ENCODE measurements at places on chromosomes 12 and 14.
A peak's percentile ranks its signal among the peaks of the same experiment; 100 is the strongest.

DNA sequence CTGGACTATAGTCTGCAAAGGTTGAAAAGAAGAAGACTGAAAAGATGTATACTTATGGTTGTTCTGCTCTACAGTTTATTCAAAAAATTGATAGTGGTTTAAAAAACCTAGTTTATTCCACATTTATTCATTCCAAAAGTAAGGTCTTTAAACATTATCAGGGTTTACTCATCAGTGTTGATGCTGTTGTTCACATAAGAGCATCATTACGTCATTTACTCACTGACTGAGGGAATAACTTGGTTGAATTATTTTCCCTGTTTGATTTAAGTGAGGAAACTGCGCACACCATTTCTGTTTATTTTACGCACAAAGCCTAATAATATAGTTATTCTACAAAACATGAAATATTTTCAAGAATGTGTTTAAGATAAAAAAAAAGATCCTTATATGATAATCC is 303.1 kb upstream of the PRKD1 start:
- no peak for DNase-seq

DNA sequence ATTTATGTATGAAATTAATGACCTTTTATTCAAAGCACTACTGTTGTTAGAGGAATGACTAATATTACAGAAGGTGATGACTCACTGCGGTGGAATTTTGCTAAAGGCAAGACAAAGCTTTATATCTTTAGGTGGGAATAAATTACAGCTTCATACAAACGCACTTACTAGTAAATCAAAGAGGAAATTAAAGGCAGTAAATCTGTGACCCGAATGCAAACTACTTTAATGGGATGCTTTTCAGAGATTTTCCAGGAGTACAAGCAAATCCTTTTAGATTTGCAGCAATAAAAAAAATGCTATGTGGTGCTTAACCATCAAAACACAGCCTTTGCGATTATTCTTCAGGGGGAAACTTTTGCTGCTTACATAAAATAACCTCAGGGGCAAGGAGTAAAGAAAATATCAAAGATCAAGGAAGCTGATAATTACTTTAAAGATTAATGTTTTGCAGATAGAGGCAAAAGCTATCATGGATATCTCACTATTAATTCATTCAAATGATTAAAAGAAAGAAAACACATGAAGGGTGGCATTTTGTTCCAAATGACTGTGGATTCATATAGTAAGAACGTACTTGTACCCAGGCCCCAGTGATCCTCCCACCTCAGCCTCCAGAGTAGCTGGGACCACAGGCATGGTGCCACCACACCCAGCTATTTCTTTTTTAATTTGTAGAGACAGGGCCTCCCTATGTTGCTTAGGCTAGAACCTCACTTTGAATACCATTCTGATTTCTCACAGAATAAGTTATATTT is 98.9 kb downstream of the DENND5B start:
- peak; percentile 41 for DNase-seq

DNA sequence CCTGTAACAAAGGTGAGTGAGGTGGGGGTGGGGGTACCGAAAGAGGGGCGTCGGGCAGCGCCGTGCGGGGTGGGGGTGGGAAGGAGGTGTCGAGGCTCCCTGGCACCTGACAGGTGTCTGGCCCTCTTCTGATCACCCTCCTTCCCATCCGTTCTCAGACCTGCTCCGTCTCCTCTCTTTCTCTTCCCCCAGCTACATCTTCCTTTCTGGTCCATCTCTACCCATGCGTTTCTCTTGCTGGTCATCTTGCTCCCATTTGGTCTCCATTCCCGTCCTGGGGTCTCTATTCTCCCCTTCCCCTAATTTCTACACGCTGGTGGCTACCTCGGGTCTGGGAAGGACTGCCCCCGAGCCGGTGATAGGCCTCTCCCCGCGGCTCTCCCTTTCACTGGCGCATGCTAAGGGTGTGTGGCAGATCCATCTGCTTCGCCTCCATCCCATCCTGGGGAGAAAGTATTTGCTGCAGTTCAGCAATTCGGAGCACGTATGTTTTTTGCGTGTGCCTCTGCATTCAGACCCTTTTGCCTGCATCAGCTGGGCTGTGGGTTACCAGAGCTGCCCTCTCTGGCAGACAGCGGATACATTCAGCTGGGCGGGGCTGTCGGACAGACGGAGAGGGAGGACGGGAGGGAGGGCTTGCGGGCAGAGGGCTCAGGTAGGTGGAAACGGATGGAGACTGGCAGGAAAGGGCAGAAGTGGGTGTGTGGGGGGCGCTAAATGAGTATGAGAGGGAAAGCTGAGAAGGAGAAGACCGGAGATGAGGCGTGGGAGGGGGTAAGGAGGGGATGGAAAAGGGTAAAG is 730 bp downstream of the CLSTN3 start:
- DNase-seq = peak; percentile 70

- peak; percentile 74 for DNase-seq
Observed at GRCh38 chr12:29241821-29242591, 92.9 kb downstream of the FAR2 start.

- DNase-seq = no peak
Observed at GRCh38 chr12:92331383-92331782, 185.7 kb upstream of the BTG1 start.

DNA sequence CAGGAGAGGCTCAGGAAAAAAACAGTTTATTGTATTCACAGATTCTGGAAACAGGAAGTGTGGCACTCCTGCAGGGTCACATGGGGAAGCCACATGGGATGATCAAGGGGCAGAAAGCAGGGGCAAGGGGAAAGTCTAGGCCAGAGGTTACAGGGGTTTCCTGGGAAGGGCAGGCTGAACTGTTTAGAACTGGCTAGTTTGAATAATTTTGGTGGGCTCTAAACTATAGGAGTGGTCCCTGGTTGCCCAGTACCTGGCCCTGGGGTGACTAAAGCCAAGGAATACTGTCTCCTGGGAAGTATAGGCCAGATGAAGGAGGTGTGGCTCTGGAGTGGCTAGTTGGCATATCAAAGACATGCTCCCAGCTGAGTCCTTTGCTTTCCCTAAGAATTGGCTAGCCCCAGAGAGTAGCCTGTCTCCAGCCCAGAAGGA is 169.2 kb downstream of the SLC41A2 start:
- no peak for DNase-seq

GRCh38 chr14:65750906-65751305 is 338.4 kb downstream of the FUT8 start:
- DNase-seq = no peak

- DNase-seq = no peak
Observed at GRCh38 chr12:100391856-100392255, 35.0 kb downstream of the SLC17A8 start.

DNA sequence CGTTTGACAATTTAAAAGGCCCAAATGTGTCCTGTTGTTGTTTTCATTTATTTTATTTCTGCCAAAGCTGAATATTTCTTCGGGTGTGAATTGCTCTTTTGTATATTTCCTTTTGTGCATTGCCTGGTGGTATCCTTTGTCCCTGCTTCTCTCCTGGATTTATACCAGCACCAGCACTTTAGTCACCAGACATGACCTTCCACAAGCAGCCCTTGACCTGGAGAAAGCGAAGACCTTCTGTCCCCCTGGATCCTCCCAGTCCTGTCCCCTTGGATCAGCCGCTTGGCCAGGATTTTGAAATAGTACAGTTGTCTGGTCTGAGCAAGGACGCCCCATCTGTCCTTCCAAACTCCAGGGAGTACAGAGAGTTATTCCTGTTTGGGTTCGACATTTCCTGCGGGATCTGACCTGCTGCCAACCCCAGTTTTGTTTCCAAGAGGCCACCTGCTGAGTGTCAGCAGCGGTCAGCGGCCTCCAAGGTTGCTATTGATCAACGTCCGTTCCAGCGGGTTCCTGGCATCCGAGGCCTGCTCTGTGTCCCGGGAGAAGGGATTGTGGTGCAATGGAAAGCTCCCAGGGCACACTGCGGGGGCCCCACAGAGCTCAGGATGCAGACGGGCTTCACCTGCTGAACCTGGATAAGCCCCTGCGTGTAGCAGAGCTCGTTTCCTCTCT is 45.1 kb upstream of the CHGA start:
- no peak for DNase-seq

DNA sequence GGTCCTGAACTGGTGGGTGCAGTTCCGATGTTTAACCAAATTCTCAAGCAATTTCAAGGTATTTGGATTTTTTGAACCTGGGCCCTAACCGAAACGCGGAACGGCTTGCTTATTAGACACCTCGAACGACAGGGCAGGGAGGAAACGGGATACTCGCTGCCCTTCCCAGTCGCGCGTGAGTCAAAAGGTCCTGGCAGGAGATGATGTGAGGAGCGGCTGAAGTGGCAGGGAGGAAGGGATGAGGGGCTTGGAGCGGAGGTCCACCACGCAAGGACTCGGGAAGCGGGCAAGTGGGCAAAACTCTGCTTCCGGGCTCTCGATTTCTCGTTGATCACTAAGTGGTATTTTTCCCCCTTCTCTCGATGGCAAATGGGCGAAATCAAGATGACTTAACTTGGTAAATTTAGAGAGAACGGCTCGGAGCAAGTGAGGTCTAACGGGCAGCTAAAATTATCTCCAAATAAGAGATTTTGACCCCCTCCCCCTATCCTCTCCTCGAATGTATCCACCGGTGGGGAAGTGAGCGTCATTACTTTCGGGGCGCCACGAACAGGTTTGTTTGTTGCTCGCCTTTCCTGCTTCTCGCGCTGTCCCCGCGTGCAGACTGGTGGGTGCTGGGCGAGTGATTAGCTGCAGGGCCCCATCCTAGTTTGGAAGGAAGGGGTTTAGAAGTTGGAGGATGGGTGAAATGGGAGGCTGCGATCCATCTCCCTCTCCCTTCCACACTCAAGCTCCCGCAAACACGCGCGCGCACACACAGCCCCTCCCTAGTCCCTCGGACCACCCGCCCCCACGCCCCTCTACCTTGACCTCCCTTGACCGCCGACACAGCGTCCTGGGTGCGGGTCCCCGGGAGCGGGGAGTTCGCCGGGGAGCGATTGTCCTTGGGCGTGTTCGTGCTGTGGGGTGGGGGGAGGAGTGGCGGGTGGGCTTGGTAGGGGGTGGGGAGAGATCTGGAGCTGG is 986 bp upstream of the NTF3 start:
- peak; percentile 71 for DNase-seq

DNA sequence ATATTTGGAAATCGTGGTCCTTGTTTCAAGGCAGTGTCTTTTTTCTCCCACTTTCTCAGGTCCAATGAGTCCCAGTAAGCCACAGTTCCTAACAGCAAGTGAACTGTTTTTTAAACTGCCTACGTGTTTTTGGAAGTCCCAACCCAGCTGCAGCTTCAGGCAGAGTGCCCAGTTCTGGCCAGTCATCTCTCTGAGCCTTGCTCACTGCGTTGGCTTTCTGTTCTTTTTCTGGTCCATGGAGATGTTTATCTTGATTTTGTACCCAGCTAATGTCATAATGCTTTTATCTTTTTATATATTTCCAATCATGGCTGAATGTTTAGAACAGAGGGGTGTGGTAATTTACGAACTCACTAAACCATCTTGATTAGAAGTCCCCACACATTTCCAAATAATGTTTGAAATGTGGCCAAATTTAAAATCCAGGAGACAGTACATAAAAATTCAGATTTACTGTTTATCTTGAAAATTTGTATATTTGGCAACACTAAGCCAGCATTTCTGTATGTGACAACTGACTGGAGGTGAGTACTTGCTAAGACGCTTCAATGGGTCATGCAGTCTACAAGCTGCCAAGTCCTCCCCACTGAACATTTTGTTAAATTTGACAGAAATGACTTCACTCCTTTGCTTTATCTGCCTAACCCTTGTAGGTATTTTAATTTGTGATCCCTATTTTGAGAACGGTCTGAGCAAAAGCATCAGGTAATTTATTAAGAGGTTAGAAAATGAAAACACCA is 46.1 kb upstream of the OTOGL start:
- DNase-seq = peak; percentile 90

- DNase-seq = no peak
Observed at GRCh38 chr12:42216737-42217136, 21.3 kb downstream of the YAF2 start.

DNA sequence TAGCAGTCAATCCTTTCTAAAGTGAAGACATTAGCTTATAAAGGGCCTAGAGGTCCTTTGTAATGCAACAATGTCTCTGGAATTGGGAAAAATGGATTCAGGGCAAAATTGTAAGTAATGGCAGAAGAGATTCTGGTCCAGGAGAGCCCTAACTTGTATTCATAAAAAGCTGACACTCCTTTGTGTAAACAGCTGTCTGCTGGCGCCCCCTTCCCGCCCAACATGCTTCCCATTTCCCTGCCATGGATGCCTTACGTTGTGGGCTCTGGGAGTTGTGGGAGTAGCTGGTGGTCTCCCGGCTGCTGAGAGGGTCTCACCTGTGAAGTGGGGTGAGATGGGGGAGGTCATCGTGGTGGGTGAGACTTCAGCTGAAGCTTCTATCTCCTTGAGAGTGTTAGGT is 2.3 kb downstream of the ACRBP start:
- no peak for DNase-seq

DNA sequence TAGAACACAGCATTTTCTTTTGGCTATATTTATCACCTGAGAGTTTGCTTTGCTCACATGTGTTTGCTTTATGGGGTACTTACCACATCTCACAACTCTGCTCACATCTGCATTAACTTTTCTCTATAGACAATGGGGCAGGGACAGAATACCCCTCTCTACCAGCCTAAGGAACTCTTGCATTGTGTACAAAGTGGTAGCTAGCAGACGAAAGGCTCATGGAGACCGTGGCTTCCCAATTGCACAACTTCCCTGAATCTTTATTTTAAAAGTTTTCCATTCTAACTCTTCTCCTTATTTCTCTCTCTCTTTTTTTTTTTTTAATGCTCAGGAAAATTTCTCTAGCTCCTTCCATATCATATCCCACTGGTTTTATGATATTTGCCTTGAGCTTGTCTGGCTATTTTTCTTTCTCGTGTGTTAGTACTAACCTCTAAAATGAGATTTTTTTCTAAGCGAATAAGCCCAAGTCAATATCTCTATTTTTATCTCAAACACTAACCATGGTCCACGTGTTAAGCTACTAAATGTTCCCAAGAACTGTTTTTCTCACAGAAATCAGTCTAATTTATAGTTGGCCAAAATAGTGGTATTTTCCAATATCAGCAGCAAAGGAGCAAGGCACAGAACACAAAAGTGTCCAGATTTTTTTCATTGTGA is 155.2 kb downstream of the STXBP6 start:
- DNase-seq = no peak

DNA sequence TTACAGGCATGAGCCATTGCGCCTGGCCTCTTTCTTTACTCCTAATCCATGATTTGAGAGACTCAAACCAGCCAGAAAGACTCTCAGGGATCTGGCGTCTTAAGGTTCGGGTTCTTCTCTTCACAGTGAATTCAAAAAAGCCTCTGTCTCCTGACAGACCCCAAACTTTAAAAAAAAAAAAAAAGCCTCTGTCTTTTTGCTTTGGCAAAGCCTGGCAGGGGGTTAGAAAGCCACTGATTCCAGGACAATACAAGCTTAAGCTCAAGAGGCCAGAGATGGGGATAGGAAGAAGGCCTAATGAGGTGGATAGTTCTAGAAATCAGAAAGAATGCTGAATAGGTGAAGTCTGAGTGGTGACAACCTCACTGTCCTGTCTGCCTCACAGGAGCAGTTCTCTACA is 8.8 kb downstream of the NRIP2 start:
- DNase-seq = no peak

GRCh38 chr12:10739157-10740118 is 16.3 kb upstream of the YBX3 start:
- DNase-seq = no peak

DNA sequence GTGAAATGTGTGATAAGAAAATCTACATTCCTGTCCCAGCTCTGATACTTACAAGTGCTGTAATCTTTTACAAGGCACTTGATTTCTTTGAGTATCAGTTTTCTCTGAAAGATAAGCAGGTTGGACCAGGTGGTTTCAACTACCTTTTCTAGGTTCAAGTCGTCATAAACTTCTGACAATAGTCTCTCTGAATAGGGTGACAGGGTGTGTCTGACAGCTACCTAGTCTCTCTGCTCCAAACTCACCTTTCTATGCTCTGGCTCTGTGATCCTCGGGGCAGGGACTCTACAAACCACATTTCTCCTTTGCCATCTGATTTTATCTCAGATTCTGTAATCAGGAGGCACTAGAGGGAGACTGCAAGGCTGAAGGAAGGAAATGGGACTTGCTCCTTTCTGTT is 137.7 kb upstream of the SYT1 start:
- DNase-seq = no peak
